ENCODE measurements at places on chromosomes 11 and 22.

GRCh38 chr11:16335236-16335962, 20.9 kb downstream of the SOX6 start:
- DNase-seq: no peak

DNA sequence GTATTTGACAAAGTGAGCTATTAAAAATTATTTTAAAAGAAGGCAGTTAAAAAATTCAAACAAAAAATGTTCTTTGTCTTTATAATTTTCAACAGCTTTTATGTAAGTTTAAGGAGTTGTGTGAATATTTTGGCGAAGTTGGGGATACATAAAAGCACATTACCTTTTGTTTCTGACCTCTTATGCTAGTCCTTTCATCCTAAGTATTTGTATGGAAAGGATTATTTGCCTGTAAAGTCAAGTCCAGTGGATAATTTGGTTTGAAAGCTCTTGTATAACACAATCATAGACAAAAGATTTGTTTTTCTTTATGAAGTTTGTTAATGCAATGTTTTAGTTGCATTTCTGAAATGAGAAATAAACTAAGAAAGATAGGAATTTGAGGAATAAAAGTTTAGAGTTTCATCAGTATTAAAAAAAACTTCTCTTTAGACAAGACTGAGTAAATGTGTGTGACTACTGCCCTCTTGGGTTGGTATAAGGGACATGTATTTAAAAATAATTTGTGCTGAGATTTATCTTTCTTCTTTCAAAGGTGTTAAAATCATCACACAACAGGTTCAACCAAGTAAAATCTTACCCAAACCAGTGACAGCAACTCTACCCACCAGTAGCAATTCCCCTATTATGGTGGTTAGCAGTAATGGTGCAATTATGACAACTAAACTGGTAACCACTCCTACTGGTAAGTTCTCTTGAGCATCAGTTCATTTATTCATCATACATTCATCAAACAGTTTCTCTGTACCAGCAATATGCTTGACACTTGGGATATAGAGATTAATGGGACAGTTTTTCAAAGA, 68.2 kb downstream of the EMSY start:
- no peak for DNase-seq

GRCh38 chr11:128365044-128365443, 222.3 kb downstream of the ETS1 start:
- DNase-seq: no peak

GRCh38 chr11:44880511-44880910, 70.2 kb downstream of the TP53I11 start:
- no peak for DNase-seq

- DNase-seq: no peak
These were observed 99.8 kb downstream of the TTC17 start for GRCh38 chr11:43458486-43458885.

GRCh38 chr22:37007651-37008050, 11.6 kb downstream of the TST start:
- DNase-seq: no peak

GRCh38 chr11:44235765-44236201, 74.2 kb downstream of the ALX4 start:
- no peak for DNase-seq

GRCh38 chr22:28951969-28952521, 68.7 kb downstream of the ZNRF3 start:
- DNase-seq: no peak

GRCh38 chr22:48405741-48406140, 1421.9 kb downstream of the BRD1 start:
- no peak for DNase-seq

GRCh38 chr11:69280994-69281393, 13.0 kb upstream of the MYEOV start:
- no peak for DNase-seq

- no peak for DNase-seq
These were observed 69.1 kb downstream of the FCHSD2 start for GRCh38 chr11:73072935-73073481.

DNA sequence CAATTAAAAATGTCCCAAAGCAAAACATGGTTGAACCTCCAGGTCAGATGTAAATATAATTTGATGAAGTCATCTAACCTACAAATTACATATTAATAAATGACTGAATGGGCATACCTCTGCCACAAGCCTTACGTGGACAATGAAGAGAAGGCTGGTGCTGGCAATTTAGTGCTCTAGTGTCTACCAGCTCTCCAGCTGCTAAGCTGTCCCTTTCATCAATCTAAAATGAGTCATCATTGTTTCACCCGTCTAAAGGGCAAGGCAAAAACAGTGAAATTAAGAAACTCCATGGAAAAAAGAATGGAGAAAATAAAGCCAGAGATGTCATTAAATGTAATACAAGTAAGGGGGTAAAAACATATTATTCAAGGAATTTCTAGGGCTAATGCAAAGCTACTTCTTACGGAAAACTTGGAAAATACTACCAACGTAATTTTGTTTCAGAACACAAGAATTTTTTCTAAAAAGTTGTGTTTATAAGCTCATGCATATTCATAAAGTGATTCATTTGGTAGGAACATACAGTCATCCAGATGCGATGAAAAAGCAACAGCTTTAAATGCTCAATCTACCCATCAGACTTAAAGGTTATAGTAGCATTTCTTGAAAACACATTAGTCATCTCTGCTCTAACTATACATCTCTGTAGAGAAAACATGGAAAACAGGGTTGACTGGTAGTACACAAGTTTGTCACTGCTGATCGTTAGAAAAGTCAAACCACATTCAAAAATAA, 71.5 kb downstream of the SIK3 start:
- DNase-seq: no peak

GRCh38 chr11:121246769-121247035, 45.9 kb upstream of the SC5D start:
- DNase-seq: no peak

DNA sequence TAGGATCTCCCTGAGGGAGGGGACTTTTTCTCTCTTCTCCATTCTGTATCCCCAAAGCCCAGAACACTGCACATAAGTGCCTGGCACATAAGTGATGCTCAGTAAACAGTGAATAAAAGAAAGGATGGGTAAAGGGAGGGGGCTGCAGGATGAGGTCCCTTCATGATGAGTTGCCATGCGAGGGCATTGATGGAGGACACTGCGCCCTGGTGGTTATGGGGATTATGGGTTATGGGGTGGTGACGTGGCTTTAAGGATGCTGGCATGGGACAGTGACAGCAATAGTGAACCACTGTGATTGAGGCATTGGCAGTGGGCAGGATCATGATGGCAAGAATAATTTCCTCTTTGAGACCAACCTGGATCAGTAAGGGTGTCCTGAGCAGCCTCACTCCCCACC, 43.9 kb upstream of the LRRC32 start:
- no peak for DNase-seq

- no peak for DNase-seq
These were observed 123.1 kb downstream of the ADAMTS15 start for GRCh38 chr11:130571519-130571918.

GRCh38 chr11:78991681-78992080, 417.0 kb upstream of the NARS2 start:
- DNase-seq: no peak

GRCh38 chr11:59666969-59667368, 1.9 kb downstream of the PATL1 start:
- DNase-seq: no peak

GRCh38 chr11:7268758-7269157, 17.1 kb downstream of the SYT9 start:
- DNase-seq: no peak

- no peak for DNase-seq
These were observed 6.3 kb upstream of the ADSL start for GRCh38 chr22:40340044-40340443.

GRCh38 chr11:71491940-71492339, 35.1 kb upstream of the KRTAP5-7 start:
- no peak for DNase-seq

DNA sequence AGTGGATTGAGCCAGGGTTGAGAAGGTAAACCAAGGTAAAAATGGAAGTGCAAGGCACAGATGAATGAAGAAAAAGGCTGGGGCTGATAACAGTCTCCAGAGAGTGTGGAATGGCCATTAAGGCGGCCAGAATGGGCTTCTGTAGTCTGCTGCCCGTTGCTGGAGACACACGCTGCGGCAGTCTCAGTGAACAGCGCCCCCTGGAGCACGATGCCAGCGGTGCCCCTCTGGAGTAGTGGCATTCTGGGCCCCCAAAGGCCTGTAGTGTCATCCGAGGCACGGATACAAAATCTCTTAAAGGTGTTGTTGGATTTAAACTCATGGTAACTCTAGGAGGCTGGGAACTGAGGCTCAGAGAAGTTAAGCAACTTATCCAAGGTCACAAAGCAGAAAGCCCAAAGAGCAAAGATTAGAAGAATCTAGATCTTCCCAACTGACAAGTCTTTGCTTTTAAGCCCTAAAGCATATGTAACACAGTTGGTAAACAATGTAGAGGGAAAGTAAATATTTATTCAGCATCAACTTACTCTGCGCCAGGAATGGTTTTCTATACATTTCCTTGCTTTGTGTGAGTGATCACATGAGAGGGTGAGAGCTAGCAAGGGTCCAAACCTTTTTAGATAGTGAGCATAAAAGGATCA, 18.2 kb downstream of the KCNJ1 start:
- peak; percentile 77 for DNase-seq

DNA sequence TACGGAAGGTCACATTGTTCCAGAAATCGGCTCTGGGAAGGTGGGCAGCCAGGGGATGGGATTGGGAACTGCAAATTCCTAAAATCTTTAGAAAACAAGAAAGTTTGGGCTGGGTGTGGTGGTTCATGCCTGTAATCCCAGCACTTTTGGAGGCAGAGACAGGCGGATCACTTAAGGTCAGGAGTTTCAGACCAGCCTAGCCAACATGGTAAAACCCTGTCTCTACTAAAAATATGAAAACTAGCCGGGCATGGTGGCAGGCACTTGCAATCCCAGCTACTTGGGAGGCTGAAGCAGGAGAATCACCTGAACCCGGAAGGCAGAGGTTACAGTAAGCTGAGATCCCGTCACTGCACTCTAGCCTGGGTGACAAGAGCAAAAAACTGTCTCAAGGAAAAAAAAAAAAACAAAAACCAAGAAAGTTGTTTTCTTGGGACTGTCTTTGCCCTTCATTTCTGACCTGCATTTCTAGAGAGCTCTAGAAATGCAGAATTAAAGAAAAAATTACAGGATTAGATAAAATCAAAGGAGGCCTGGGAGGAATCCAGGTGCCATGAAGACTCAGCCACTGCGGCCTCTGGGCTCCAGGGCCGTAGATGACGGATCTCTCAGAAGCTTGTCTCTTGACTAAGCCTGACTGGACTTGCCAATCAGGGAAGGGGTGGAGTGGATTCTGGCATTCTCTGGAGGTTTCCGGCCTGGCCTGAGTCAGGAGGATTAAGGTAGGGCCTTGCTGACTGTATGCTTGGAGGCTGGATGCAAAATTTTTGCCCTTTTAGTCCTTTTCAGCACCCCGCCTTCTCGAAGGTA, 5.3 kb upstream of the MALAT1 start:
- no peak for DNase-seq

GRCh38 chr22:27116312-27117086, 459.1 kb downstream of the MIAT start:
- DNase-seq: no peak

GRCh38 chr11:120314861-120315260, 10.2 kb upstream of the TLCD5 start:
- no peak for DNase-seq

DNA sequence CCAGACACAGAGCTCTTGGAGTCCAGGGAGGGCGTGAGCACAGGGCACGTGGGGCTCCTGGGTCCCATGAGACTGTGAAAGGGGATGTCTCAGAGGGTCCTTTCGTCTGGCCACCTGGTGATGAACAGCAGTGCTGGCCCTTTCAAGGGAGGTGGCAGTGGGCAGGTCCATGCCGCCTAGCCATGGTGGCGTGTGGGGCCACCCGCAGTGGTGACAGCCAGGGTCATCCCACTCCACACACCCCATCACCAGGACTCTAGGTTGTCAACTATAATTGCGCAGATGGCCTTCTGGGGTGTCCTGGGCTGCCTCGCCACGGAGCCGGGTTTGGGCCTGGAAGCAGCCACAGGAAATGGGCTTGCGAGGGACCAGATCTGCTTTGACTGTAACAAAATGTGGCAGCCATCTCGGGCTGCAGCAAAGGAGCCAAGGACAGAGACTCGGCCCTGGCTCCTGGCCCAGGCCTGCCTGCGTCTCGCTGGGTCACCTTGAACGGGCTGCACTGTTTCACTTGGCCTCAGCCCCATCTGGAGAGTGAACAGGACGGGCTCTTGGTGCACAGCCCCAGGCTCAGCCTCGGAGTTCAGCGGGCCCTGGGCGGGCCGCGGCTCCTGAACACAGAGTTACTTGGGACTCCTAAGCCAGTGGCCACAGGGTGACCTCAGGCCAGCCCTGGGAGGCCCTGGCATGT, 1350.5 kb downstream of the BRD1 start:
- no peak for DNase-seq

DNA sequence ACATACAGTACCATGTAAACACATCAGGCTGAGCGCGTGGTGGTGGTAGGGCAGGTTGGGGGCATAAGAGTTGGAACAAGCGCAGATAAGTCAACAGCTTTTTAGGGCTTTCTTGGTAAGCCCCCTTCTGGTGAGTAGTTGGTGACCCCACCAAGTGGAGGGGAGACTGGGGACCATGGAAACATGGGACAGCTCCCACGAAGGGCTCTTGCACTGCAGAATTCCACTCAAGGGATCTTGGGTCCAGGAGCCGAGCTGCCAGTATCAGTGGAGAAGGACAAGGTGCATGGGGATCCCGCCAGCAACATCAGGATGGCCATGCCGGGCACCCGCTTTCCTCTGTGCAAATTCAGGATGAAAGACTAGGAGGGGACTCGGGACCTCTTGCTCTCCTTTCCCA, 6.2 kb upstream of the APOA1 start:
- no peak for DNase-seq

GRCh38 chr11:13271060-13271693, 6.4 kb upstream of the BMAL1 start:
- no peak for DNase-seq

DNA sequence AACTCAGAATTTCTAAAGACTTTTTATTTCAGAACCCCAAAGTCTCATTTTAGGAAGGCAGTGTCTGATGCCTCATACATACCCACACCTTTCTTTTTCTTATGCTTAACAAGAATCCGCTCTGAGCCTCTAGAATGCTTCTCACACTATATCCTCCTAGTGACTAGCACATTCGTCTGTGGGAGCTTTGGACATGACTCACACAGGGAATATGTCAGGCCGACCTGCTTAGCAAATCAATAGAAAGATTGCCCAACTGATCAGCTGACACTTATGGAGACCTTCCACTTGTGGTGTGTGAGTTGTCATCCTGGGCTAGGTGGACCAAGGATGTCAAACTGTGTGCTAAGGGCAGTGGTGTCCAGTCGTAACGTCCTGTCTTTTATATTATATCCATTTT, 129.9 kb upstream of the TTC12 start:
- no peak for DNase-seq

DNA sequence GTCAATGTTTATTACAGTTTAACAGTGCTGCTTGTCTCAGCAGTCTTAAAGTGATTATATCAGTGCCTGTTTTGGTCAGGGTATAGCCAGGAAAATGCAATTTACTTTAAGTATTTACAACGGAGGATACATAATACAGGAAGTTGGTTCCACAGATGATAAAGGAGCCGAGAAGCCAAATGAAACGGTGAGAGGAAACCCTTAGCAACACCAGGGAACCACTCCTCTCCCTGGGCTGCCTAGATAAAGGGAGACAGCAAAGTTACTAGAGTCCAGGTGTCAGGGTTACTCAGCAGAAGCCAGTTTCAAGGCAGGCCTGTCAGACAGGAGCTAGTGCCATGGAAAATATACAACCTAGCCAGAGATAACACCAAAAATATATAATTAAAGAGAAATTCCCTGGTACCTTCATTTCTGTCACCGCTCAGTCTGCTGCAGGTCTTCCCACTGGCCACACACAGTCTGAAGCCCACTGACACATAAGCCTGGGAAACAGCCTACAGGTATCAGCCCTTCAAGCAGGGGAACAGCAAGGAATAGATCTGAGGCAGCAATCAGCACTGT, 55.5 kb downstream of the FAM76B start:
- DNase-seq: no peak

Data from stimulated activated CD4-positive, alpha-beta T cell treated with anti-CD3 and anti-CD28 coated beads, Interleukin-15, amount 100 ng/mL, for 24 hours (primary cell).